ENCODE measurements at places on chromosomes 7 and 10.

- no peak overlapping the region for H3K4me3 ChIP-seq
- peaks cover 22% of the 10 kb centered on the region for H3K36me3 ChIP-seq
- H3K27ac ChIP-seq, result no peak overlapping the region
- H3K4me1 ChIP-seq, result peaks cover 12% of the 10 kb centered on the region
- no peak for DNase-seq
- H3K27me3 ChIP-seq, result no peaks in the 10 kb centered on the region
Measured at GRCh38 chr10:95403700-95404461, 113.1 kb upstream of the PDLIM1 start.

GRCh38 chr7:78226059-78226719, 427.6 kb downstream of the PHTF2 start:
- no peaks in the 10 kb centered on the region for H3K36me3 ChIP-seq
- no peaks in the 10 kb centered on the region for H3K27me3 ChIP-seq
- no peak overlapping the region for H3K4me3 ChIP-seq
- DNase-seq, result no peak

DNA sequence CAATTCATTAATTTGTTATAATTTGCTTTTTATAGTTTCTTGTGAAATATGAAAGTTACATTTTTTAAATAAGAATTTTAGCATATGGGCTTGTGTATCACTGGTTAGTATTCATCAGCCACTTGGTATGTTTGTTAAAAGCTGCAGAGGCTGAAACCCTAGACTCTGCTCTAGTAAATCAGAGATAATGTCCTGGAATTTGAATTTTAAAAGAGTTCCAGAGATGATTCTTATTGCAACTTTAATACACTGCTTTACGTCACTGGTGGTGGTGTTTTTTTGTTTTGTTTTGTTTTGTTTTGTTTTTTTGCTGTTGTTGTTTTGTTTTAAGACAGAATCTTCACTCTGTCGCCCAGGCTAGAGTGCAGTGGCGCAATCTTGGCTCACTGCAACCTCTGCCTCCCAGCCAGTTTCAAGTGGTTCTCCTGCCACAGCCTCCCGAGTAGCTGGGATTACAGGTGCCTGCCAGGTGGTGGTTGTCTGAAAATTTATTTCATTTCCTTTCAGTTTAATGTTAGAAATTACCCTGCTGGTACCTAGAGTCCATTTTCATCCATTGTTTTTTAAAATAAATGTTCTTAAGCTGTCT, 43.8 kb downstream of the PTPN12 start:
- no peaks in the 10 kb centered on the region for H3K4me1 ChIP-seq
- peaks cover 2% of the 10 kb centered on the region for H3K36me3 ChIP-seq

DNA sequence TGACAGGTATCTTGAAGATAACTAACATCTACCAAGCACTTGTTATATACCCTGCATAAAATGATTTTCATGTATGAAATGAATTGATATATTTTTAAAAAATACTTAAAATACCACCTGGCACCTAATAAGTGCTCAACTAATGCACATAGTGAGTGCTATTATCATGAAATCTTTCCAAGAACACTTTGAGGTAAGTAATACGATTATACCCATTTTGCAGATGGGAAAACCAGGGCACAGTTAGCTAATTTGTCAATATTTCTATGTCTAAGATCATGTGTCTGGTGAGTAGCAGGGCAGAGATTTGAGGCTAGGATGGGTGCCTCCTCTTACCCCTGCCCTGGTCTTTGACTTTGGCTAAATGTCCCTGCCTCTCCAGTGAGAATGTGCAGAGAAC, 6.1 kb downstream of the DMBT1 start:
- peaks cover 2% of the 10 kb centered on the region for H3K27me3 ChIP-seq
- H3K4me3 ChIP-seq, result no peak overlapping the region
- H3K27ac ChIP-seq, result no peak overlapping the region

- DNase-seq, result no peak
- peaks cover 13% of the 10 kb centered on the region for H3K4me1 ChIP-seq
- H3K36me3 ChIP-seq, result no peaks in the 10 kb centered on the region
- H3K4me3 ChIP-seq, result no peak overlapping the region
Measured at GRCh38 chr10:89476150-89476549, 59.2 kb downstream of the SLC16A12 start.

GRCh38 chr7:54823776-54824175, 64.8 kb upstream of the SEC61G start:
- no peak for DNase-seq
- H3K27ac ChIP-seq, result no peak overlapping the region
- H3K4me3 ChIP-seq, result no peak overlapping the region
- no peaks in the 10 kb centered on the region for H3K36me3 ChIP-seq
- no peaks in the 10 kb centered on the region for H3K4me1 ChIP-seq

DNA sequence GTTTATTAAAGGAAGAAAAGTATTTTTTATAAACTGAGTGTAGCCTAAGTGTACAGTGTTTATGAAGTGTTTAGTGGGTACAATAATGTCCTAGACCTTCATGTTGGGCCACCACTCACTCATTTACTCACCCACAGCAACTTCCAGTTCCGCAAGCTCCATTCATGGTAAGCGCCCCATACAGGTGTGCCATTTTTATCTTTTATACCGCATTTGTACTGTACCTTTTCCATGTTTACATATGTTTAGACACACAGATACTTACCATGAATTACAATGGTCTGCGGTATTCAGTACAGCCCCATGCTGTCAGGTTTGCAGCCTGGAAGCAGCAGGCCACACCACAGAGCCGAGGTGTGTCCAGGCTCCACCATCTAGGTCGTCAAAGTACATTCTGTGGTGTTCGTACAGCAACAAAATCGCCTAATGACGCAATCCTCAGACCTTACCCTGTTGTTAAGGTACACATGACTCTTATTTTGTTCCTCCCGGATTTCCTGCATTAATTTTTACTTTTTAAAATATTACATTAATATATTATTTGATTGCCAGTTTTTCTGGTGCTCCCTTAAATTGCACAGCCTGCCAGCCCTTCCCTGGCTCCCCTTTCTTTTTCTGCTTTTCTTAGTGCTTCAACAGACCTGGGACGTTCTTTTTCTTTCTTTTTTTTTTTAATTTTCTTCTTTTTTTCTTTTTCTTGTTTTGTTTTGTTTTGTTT, 881 bp upstream of the SSBP1 start:
- peaks cover 7% of the 10 kb centered on the region for H3K36me3 ChIP-seq
- DNase-seq, result peak; percentile 33
- peaks cover 8% of the 10 kb centered on the region for H3K4me1 ChIP-seq
- peak overlapping the region; percentile 71 for H3K4me3 ChIP-seq
- peak overlapping the region; percentile 79 for H3K27ac ChIP-seq

DNA sequence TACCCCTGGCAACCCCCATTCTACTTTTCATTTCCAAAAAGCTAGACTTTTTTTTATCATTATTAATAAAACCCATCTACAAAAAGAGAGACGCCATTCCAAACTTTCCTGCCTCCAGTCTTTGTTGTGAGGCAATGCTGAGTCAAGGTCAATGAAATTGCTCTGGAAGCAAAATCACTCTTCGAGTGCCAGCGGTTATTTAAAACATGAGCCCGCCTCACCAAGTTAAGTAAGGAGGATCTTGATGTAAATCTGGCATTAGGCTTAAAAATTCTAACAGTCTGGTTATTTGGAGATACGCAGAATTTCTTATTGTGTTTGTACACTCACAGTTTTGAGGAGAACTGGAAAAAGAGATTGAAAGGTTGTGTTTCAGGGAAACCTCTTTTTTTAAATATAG, 1196.3 kb downstream of the TYW1 start:
- DNase-seq, result no peak
- H3K27me3 ChIP-seq, result no peaks in the 10 kb centered on the region
- no peak overlapping the region for H3K27ac ChIP-seq
- no peaks in the 10 kb centered on the region for H3K4me1 ChIP-seq
- no peaks in the 10 kb centered on the region for H3K36me3 ChIP-seq
- no peak overlapping the region for H3K4me3 ChIP-seq

- no peak overlapping the region for H3K4me3 ChIP-seq
- no peaks in the 10 kb centered on the region for H3K27me3 ChIP-seq
- no peaks in the 10 kb centered on the region for H3K4me1 ChIP-seq
- no peaks in the 10 kb centered on the region for H3K36me3 ChIP-seq
- no peak for DNase-seq
Measured at GRCh38 chr10:63727636-63728035, 206.4 kb downstream of the REEP3 start.

DNA sequence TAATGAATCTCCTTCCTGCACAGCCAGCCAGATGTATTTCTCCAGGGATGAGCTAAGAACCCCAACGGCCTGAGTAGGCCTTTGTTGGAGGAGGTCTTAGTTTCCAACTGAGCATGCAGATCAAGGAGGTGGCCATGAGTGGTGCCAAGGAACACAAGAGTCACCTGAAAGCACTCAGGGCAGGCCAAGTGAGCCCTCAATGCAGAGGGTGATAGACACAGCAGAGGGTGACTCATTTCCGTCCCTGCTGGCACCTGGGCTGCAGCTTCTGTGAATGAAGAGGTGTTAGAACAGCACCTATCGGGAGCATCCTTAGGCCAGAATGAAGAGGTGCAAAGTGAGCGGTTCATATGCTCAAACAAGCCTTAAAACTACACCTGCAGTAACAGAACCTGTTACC, 211.8 kb downstream of the FRMD4A start:
- H3K36me3 ChIP-seq, result no peaks in the 10 kb centered on the region
- no peak overlapping the region for H3K4me3 ChIP-seq
- H3K4me1 ChIP-seq, result no peaks in the 10 kb centered on the region
- H3K27ac ChIP-seq, result no peak overlapping the region

DNA sequence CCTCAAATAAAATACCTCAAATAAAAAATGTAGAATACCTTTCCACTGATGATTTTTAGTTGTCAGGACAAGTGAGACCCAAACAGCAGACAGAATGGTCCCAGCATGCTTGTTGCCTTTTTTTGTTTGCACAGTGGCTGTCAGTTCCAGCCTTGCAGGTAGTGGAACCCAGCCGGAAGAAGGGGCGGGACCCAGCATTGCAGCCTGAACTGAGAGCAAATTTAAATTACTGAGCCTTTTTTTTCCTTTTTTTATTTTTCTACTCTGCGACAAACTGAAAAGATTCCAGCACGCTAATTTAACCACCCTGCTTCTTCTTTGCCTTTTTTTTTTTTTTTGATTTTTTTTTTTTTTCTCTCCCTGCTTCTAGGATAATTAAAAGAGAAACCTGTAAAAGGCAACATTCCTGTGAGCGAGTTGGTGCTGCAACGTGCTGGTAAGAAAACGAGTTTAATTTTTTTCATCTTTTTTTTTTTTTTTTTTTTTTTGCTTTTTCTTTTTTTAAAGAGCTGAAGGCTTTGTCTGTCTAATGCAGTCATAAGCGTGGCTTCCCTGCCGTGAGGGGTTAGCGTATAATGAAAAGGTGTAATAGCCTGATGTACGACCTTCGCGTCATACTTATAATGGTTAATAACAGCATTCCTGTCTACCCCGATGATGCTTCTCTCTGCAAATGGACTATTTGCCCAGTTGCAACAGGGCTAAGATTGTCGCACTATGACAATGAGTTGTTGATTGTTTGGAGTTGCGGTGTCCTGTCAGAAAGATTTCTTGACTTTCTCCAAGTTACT, 555.3 kb upstream of the CELF2 start:
- H3K27ac ChIP-seq, result no peak overlapping the region
- no peak for DNase-seq
- no peak overlapping the region for H3K4me3 ChIP-seq
- H3K36me3 ChIP-seq, result no peaks in the 10 kb centered on the region
- no peaks in the 10 kb centered on the region for H3K27me3 ChIP-seq

GRCh38 chr7:155840909-155841308, 28.6 kb upstream of the SHH start:
- H3K27me3 ChIP-seq, result no peaks in the 10 kb centered on the region
- no peak overlapping the region for H3K4me3 ChIP-seq
- no peak overlapping the region for H3K27ac ChIP-seq
- DNase-seq, result no peak
- no peaks in the 10 kb centered on the region for H3K36me3 ChIP-seq
- H3K4me1 ChIP-seq, result no peaks in the 10 kb centered on the region

DNA sequence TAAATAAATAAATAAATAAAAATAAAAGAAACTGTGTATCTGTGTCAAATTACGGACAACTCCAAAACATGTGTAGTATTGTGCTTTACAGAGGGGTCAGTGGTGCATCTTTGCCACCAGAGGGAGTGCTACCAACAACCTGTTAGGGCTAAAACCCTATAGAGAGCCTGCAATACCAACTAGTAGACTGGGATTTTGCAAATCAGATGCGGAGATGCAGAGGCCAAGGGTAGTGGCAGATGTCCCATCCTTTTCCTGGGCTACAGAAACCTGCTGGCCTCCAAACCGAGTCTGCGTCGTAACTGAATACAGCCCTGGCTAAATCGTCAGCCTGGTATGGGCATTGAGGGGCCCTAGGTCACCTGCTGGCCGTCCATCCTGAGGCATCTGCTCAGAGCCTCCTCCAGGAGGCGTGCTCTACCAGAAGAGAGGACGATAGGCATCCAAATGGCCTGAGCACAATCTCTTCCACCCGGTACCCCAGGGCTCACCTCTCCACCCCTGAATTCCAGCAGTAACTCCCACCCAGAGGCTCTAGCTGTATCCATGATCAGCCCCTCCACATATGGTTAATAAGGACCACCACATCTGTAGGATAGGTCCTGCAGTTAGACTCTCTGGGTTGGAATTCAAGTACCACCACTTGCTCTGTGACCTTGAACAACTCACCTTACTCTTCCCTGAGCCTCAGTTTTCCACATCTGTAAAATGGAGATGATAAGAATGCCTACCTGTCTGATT, 6.2 kb upstream of the RRP12 start:
- peak; percentile 54 for DNase-seq
- H3K4me1 ChIP-seq, result no peaks in the 10 kb centered on the region
- no peaks in the 10 kb centered on the region for H3K27me3 ChIP-seq
- no peak overlapping the region for H3K4me3 ChIP-seq
- H3K36me3 ChIP-seq, result no peaks in the 10 kb centered on the region

DNA sequence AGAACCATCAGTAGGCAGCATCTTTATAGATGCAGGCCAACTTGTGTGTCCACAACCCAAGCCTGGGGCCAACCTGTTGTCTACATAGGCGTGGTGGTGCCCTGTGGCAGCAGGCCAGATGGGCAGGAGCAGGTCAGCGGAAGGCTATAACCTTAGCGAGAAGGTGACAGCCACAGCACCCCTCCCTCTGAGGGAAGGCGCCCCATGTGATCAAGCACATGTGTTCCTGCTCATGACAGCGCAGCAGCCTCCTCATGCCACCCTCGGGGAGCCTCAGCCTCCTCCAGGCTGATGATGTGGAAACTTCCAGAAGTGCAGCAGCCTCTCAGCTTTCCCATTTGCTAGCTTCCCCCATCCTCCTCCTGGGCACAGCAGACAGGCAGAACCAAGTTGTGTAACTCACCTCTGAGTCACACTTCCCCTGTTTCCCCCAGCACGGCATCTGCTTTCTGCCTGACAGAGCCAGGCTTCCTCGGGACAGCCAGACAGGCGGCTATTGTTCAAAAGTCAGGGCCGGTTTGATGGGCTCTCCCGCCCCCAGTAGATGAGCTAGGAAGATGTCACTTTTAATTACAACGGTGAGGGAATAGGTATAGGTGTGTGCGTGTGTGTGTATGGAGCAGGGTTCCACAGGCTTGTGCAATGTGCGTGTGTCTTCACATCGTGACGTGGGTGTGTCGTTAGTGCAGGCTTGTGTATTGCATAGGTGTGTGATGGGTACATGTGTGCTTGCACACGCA, 312.0 kb upstream of the ZMIZ1 start:
- no peak overlapping the region for H3K4me3 ChIP-seq
- no peaks in the 10 kb centered on the region for H3K36me3 ChIP-seq
- no peak for DNase-seq
